Activated CD4-positive, alpha-beta T cell treated with anti-CD3 and anti-CD28 coated beads for 48 hours (primary cell): ENCODE measurements at places on chromosomes 4 and X.
A peak's percentile ranks its signal among the peaks of the same experiment; 100 is the strongest.

GRCh38 chrX:23727206-23727605 is 15.9 kb downstream of the ACOT9 start:
- no peak for DNase-seq

DNA sequence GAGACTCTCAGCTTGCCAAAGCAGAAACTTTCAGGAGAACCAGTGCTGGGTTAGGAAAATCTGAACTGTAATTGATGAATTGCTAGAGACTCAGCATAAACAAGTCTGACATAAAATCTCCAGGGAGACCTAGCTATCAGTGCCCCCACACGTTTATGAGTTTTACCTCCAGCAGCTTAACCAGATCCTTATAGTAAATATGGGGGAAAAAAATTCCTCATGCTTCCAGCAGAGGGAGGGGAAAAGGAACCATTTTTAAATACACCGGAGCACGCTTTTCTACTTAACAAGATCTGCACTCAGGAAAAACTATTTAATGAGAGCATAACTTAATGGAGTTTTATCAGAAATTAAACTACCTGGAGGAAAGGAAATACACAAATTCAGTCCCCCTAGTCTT is 1040.7 kb upstream of the INTU start:
- no peak for DNase-seq

- no peak for DNase-seq
These were observed 252.0 kb upstream of the PPARGC1A start for GRCh38 chr4:24141836-24142235.

DNA sequence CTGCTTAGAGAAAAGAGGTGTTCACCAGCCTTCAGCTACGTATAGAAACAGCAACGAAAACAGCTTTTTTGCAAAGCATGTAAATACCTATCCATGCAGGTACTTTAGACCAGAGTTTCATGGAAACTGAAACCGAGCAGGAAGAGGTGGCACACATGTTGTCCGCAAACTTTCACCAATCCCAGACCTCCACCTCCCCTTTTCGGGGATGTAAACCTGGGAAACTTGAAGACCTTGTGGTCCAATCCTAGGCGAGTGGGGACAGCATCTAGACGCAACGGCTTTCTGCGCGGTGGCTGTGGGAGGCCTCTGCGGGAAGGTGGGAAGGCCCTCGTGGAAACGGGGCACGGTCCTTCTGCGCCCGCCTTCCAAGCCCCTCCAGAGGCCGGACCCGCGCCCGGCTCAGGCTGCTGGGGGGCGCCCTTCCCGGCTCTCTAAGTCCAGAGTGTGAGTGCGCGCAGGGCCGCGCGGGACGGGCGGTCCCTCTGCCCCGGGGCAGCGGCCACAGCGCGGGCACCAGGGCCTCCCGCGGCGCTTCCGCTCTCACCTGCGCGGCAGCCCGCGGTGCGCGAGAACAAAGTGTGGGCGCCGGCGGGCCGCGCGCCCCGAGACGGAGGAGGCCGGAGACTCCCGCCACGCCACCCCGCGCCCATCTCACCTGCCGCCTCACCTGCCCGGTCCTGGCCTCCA is 830 bp upstream of the SHROOM2 start:
- no peak for DNase-seq

- DNase-seq: no peak
These were observed 23.0 kb downstream of the MAP7D3 start for GRCh38 chrX:136227948-136228838.

GRCh38 chr4:156969101-156969500 is 2.5 kb downstream of the PDGFC start:
- no peak for DNase-seq

DNA sequence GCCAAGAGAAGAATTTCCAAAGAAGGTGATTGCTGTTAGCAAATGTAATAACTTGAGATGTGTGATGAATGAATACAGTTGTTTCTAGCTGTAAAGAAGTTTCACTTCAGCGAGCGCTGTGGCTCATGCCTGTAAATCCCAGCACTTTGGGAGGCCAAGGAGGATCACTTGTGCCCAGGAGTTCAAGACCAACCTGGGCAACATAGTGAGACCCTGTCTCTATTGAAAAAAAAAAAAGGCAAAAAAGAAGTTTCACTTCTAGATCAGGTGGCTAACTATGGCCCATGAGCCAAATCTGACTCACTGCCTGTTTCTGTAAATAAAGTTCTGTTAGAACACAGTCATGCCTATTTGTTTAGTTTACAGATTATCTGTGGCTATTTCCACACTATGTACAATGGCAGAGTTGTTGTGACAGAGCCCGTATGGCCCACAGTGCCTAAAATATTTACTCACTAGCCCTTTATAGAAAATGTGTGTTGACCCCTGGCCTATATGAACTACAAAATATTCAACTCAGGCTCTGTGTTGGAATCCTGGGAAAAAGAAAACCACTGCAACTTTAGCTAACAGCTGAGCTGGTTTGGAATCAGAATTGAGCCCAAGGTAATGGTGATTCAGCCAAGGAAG is 54.1 kb upstream of the PRPS1 start:
- DNase-seq: no peak

- DNase-seq: no peak
These were observed 139.2 kb upstream of the AADAT start for GRCh38 chr4:170229006-170229405.

DNA sequence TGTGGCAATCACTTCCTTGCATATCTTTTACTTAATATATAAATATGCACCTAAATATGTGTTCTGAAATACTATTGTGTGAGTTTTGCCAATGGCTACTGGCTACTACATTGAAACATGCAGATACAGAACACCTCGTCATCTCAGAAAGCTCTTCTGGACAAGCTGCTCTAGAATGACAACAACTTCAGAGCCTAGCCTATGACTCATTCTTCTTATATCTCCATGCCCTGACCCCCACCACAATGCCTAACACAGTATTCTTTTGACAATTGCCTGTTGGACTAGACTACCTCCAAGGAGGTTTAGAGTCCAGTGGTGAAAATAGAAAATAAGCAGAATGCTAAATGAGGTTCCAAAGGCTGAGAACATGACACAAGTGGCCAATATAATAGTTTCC is 17.6 kb upstream of the DMP1 start:
- no peak for DNase-seq

DNA sequence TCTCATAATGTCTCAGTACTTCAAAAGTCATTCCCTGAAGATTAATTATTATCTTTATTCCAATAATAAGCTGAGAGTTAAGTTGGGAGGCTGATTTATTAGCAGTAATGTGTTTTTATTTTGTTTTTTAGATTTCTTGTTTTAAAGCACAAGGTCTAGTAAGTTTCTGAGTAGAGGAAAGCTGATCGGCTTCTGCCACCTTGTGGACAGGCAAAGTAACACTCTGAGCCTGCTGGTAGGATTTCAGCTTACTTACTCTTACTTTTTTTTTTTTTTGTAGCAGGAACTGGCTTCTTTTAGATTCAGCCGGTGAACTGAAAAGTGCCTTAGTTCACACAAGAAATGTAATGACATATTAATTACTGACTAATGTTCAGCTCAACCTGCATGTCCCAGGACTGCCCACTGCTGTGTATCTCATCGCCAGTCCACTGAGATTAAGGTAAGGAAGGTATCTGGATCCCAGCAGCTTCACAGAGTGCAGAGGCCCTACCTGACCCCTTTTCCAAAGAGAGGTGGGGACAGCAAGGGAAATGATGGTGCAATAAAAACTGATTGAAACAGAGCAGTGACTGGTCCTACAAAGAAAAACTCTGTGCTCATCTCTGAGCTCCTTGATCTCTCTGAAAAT is 126.5 kb downstream of the ADGRA3 start:
- peak; percentile 54 for DNase-seq

- no peak for DNase-seq
These were observed 60.3 kb downstream of the EGF start for GRCh38 chr4:109972786-109973528.

GRCh38 chr4:81606801-81607501 is 135.2 kb upstream of the RASGEF1B start:
- no peak for DNase-seq

DNA sequence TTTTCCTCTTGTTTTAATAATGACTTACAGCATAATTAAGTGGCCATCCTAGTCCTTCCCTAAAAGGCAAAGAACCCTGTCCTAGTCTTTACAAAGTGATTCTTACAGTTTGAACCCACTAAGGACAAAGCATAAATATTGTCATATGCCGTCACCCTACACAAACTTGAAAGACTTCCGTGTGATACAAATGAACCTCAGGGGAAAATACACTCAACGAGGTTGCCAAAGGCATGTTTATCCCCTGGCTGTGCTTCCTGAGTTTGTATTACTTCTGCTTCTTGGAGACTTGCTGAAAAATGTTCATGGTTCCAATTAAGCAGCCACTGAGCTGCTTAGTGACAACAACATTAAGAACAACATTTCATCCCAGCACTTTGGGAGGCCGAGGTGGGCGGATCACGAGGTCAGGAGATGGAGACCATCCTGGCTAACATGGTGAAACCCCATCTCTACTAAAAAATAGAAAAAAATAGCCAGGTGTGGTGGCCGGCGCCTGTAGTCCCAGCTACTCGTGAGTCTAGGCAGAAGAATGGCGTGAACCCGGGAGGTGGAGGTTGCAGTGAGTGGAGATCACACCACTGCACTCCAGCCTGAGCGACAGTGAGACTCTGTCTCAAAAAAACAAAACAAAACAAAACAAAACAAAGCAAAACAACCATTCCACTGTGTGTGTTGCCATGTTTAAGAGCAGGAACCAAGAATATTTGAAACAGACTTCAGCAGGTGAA is 16.2 kb downstream of the RASSF6 start:
- no peak for DNase-seq

- DNase-seq: no peak
These were observed 207.3 kb upstream of the DCAF8L1 start for GRCh38 chrX:28188526-28188925.

DNA sequence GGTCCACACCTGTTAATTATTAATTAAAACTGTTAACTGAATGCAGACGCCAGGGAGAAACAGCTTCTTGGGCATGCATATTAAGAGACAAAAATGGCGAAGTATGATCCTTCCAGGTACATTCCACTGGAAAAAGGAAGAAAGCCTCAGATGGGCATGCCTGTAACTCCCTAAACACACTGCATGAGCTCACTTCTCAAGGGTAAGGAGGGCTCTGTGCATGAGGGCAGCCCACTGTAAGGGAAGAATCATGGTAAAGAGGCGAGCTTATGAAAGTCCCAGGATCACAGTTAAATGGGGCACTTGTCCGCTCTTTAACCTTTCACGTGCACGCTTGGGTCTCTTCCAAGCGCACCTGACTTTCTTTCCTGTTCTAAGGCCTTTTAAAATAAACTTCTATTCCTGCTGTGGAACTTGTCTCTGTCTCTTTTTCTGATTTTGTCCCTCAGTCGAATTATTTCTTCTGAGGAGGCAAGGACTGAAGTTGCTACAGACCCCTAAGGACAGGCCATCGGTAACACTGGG is 321.7 kb downstream of the PPP1R2C start:
- DNase-seq: no peak

DNA sequence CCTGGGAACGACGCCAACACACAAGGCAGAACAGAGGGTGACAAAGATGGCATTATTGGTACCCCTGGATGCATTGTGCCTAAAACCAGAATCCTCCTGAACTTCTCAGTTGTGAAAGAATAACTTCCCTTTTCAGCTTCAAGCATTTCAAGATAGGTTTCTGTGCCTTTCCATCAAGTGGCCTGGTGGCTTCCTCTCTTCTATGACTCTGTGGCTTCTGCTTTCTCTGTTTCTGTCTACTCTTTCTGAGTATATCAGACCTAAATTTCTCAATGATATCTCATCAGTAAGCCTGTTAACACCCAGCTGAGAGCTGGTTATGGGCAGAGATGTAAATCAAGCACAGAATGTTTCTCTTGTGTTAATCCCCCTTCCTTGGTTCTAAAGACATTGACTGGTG is 21.4 kb upstream of the FAM9B start:
- DNase-seq: no peak

DNA sequence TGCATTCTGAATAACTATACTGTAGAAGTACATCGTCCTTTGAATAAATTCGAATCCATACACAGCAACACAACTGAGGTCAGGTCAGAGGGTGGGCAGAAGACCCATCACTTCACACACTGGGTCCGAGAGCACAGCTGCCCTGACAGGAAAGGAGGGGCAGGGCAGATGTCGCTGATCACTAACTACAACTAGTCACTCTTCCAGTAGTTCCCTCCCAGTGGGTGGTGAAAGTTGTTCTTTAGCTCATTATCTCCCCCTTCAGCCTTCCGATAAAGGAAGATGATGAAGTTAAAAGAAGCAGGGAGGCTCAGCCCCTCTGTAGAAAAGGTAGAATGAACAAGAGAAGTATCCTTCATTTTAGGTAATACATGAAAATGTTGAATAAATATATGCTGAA is 278.9 kb downstream of the INPP4B start:
- peak; percentile 72 for DNase-seq

- no peak for DNase-seq
These were observed 43.9 kb upstream of the GC start for GRCh38 chr4:71827826-71828225.

GRCh38 chr4:26815706-26816105 is 44.9 kb upstream of the STIM2 start:
- DNase-seq: no peak

- no peak for DNase-seq
These were observed 3.5 kb upstream of the RNF212 start for GRCh38 chr4:1116838-1117237.

- DNase-seq: no peak
These were observed 21.8 kb downstream of the TXLNG start for GRCh38 chrX:16807976-16808542.

DNA sequence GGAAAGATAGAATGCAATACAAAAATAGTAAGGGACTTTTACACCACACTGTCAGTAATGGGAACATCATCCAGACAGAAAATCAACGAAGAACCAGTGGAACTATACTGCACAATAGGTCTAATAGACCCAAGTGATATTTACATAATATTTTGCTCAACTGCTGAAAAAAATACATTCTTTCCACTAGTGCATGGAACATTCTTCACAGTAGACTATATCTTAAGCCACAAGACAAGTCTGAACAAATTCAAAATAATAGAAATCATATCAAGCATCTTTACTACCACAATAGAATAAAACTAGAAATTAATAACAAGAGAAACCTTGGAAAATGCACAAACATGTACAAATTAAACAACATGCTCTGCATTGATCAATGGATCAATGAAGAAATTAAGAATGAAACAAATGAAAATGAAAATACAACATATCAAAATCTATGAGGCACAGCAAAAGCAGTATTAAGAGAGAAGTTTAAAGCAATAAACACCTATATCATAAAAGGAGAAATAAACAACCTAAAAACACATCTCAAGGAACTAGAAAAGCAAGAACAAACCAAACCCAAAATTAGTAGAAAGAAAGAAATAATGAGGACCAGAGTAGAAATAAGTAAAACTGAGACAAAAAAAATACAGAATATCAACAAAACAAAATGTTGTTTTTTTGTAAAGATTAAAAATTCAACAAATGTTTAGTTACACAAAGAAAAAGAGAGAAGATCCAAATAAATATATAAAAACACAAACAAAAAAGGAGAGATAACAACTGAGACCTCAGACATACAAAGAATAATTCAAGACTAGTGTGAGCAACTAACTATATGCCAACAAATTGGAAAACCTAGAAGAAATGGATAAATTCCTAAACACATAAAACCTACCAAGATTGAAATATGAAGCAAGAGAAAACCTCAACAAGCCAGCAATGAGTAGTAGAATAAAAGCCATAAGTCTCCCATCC is 51.5 kb upstream of the ANTXR2 start:
- DNase-seq: no peak
